ENCODE measurements at places on chromosomes 13 and 19.

- DNase-seq = no peak
Observed at GRCh38 chr13:73851104-73851503, 283.1 kb downstream of the KLF12 start.

DNA sequence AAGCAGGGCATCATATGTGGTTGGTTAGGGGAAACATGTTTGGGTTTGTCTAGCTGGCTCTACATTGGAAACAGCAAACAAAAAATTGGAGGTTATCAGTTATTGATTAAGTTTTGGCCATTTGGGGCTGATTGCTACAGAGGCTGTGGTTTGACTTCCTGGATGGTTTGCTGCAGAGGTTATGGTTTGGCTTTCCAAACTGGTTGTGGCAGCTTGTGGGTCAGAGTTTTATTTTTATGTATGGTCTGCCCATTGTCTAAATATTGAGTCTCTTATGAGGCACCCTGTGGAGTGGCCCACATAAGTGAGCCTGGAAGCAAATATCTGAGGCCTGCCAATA is 261.6 kb downstream of the GPC5 start:
- no peak for DNase-seq

DNA sequence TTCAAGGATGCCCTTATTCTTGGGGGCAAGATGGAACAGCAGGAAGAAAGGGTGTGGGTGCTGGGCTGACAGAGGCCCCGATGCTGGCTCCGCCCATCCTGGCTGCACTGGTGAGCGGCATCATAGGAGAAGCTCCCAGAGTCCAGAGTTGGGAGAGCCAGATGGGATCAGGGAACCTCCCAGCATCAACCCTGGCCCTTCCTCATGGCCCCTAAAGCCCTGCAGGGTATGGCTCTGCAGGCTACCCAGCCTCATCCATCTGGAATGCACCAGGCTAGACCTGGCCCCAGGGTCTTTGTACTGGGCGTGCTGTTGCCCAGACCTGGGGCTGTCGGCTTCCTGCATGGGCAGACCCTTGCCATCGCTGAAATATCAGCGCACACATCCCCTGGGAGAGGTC is 7.9 kb upstream of the ELL start:
- DNase-seq = no peak

GRCh38 chr19:33086955-33087354 is 6.0 kb downstream of the GPATCH1 start:
- no peak for DNase-seq

DNA sequence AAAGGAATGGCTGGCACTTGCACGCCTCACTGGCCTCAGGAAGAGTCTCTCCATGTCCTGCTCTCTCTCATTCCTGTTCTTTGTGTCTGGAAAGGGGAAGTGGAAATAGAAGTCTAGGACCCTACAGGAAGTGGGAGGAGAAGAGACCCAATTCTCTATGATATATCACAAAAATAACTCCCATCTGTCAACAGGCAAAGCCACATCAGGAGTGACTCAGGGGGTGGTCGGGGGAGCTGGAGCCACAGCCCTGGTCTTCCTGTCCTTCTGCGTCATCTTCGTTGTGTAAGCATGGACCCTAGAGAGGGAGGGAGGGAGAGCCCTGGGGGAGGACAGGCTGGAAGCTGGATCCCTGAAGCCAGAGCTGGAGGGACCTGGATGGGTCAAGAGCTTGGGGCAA is 3.0 kb downstream of the SIGLEC9 start:
- no peak for DNase-seq

DNA sequence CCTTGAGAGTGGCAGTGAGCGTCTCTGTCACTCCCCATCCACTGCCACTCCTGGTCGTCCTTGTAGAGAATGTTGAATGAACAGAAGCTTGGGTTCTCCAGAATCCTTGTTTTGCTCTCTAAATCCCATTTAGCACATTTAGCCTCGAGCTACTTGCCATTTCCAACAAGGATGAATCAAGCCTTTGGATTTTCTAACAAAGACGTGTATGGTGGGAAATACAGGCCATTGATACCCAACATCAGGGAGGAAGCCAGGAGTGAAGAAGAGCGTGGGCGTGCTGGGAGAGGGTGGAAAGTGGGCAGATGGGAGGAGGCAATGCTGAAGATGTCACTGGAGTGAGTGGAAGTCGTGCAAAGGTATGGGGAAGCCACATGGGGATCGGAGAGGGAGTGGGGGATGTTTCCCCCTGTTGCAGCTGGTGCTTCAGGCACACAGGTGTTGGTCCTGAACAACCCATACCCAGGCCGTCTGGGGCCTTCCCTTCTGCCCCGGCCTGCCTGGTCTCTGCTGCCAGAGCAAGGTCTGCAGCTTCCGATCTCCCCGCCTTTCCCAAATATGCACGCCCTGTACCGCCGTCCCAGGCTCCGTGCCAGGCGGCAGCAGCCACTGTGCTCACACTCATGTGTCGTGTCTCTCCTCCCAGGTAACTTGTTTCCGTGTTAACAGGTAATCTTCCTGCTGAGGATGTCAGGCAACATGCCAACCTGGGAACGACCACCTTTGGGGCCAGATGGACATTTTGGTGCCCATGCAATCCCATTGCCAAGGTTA is 48.7 kb downstream of the ZIC5 start:
- DNase-seq = no peak

DNA sequence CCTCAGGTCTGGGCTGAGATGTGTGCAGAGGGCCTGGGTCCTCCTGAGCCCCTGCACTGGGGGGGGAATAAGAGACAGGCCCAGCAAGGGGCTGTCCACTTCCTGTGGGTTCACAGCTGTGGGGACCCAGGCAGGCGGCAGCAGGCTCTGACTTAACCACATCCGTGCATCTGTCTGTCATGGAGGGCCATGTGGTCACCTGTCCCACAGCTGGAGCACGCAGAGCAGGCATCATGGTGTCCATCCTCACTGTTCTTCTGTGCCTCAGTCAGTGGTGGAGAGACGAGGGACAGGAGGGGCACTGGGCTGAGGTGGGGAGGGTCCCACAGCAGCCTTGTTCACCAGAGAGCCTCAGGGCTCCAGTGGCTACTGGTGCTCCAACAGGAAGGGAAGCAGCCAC is 16.3 kb upstream of the KIR3DL3 start:
- no peak for DNase-seq

DNA sequence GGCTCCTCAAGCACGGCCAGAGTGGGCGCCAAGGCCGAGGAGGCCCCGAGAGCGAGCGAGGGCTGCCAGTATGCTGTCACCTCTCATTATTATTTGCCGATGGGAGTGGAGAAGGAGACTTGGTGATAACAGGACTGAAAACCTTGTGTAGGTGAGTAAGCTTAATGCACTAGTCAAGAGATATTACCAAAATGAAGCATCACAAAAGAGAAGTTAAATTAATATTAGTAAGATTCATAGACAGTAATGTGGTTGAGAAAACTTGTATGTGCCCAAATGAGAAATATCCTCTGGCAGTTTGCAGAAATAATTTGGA is 204.5 kb upstream of the SLITRK1 start:
- DNase-seq = no peak

GRCh38 chr13:41837629-41838028 is 123.3 kb downstream of the VWA8 start:
- DNase-seq = no peak

- no peak for DNase-seq
Observed at GRCh38 chr13:23159205-23159759, 21.5 kb upstream of the SGCG start.

DNA sequence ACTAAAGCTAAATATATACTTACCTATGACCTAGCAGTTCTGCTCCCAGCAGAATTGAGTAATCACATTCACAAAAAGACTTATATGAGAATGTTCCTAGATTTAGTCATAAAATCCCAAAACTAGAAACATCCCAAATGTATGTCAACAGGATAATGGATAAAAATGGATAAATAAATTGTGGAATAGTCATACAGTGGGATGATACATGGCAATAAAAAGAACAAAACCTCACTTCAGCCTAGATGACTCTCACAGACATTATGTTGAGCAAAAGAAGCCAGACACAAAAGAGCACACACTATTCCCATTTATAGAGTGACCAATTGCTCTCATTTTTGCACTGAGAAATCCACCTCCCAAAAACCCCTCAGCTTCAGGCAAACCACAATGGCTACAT is 352.4 kb upstream of the HTR2A start:
- DNase-seq = no peak

GRCh38 chr13:24035411-24035810 is 125.1 kb upstream of the SPATA13 start:
- no peak for DNase-seq

DNA sequence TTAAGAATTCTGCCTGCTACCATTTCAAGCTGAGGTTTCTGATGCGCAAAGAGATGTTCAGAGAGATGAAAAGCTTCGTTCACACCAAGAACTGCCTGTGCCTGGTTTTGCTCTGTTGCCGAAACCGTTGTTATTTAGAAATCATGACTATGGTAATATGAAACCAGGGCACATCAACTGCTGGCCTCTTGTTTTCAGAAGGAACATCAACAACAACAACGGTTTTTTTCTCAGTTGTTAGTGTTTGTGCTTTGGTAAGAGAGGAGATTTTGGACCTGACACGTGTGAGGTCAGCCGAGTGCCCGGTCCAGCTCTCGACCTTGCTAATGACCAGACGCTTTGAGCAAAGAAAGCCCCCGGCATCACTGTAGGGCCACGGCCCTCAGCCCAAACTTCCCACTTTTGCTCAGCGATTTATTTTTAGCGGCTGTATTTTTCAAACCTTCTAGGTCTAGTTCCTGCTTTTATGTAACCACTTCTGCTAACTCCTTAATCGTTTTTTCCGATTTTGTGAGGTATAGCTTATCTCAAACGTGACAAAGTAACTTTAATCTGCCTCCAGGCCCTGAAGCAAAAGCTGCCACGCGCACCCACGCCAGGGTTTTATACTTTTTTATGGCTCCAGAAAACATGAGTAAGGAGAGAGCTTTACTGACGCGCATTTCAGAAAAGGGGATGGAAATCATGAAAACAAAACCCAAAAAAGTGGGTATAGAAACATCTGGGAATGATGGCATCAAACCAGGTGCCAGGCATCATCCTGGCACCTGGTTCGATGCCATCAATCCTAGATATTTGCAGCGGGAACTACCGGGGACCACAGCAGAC is 42.0 kb downstream of the KLF2 start:
- no peak for DNase-seq

GRCh38 chr19:45442408-45442777 is 18.7 kb upstream of the ERCC1 start:
- no peak for DNase-seq

All from activated naive CD8-positive, alpha-beta T cell treated with anti-CD3 and anti-CD28 coated beads, Interleukin-2, amount 50 U/mL, for 16 hours (primary cell).